ENCODE measurements at places on chromosomes 11 and 22.
A peak's percentile ranks its signal among the peaks of the same experiment; 100 is the strongest.

- no peak for DNase-seq
Measured at GRCh38 chr22:40578171-40578570, 58.3 kb downstream of the MRTFA start.

GRCh38 chr11:44434191-44434590 is 124.3 kb upstream of the ALX4 start:
- DNase-seq: no peak

DNA sequence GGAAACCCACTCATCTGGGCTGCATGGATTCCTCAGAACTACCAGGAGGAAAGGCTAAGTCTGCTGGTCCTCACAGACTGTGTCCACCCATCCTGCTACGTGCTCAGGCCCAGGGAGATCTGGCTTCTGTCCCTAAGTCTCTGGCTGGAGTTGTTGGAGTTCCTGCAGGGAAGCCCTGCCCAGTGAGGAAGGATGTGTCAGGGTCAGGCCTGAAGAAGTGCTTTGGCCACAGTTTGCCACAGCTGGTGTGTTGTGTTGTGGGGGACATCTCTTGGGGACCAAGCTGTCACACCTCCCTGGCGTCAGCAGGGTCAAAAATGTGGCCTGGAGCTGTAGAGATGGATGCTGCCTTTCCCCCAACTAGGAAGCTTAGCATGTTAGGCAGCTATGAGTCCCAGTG is 684.7 kb downstream of the METTL15 start:
- no peak for DNase-seq

- no peak for DNase-seq
Measured at GRCh38 chr22:49535527-49536125, 292.0 kb downstream of the BRD1 start.

DNA sequence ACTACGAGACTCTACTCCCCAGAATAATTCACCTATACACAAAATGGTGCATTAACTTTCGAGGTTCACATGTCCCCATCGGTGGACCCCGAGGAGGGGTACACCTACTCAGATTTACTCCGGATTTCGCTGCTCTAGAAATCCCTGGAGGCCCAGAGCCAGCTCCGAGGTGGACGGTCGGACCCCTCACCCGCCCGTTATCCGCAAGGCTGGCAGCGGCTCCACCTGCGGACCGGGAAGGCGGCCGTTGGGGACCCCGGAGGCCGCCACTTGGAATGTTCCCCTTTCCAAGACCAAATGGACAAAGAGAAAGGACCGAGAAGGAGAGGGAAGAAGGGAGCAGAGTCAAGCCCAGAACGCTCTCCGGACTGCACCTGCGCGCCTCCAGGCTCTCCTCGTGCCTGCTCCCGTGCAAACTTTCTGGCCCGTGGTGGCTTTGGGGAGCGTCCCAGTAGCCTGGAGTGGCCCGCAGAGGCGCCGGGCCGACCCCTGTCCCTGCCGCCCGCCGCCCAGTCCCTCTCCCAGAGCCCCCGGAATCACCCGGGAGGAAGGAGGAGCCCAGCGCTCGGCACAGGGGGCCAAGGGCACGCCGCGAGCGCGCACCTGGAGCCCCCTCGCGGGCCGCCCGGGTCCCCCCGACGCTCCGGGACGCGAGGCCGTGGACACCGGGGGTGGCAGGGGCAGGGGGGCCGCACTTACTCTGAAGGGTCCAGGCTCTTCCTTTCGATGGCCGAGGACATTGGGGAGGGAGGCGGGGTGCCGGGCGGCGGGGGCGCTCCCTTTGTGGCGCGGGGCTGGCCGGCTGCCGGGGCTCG is 23.0 kb downstream of the LMO2 start:
- DNase-seq: no peak

GRCh38 chr22:45240104-45240809 is 437 bp downstream of the KIAA0930 start:
- DNase-seq: peak; percentile 21

DNA sequence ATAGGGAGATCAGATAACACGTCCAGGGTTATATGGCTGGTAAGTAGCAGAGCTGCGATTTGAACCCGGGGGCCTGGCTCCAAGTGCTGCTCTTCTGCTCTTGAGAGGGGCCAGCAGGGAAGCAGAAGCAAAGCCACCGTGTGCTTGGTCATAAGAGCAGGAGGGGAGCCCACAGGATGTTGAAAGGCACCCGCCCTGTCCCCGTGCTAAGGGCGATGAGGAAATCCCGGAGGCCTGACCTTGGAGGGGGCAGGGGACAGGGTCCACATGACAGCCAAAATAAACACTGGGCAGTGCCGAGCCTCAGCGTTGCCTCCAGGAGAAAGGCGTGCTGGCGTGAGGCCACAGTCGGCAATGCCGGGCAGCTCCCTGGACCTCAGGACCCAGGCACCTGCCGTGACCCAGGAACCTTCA is 28.8 kb downstream of the TOM1 start:
- DNase-seq: no peak

Measured in T-helper 17 cell (primary cell).